ENCODE measurements at places on chromosomes 13 and 19. TPM values are rescaled to one million over a fixed set of nuclear protein-coding genes. Genes with fewer than 3 reads are reported as not detected.

Gene ZNF100
- polyA plus RNA-seq, result 2.7 TPM

Gene NCR1
- polyA plus RNA-seq, result 0.33 TPM

Gene HSD17B14
- 11.2 TPM for polyA plus RNA-seq

Gene PTPRH
- polyA plus RNA-seq, result 31.7 TPM

Gene ZNF223
- polyA plus RNA-seq, result 2.7 TPM

Gene TBXA2R
- 4.4 TPM for polyA plus RNA-seq

Gene PCDH17
- 9.1 TPM for polyA plus RNA-seq

Gene CBARP
- polyA plus RNA-seq, result not detected

Gene DMKN
- 10.7 TPM for polyA plus RNA-seq

- H3K4me3 ChIP-seq, result no peak overlapping the region
- DNase-seq, result no peak
- no peaks in the 10 kb centered on the region for H3K4me1 ChIP-seq
- no peak overlapping the region for H3K27ac ChIP-seq
- no peaks in the 10 kb centered on the region for H3K27me3 ChIP-seq
These were observed 117.9 kb downstream of the EFNB2 start for GRCh38 chr13:106417467-106418110.

DNA sequence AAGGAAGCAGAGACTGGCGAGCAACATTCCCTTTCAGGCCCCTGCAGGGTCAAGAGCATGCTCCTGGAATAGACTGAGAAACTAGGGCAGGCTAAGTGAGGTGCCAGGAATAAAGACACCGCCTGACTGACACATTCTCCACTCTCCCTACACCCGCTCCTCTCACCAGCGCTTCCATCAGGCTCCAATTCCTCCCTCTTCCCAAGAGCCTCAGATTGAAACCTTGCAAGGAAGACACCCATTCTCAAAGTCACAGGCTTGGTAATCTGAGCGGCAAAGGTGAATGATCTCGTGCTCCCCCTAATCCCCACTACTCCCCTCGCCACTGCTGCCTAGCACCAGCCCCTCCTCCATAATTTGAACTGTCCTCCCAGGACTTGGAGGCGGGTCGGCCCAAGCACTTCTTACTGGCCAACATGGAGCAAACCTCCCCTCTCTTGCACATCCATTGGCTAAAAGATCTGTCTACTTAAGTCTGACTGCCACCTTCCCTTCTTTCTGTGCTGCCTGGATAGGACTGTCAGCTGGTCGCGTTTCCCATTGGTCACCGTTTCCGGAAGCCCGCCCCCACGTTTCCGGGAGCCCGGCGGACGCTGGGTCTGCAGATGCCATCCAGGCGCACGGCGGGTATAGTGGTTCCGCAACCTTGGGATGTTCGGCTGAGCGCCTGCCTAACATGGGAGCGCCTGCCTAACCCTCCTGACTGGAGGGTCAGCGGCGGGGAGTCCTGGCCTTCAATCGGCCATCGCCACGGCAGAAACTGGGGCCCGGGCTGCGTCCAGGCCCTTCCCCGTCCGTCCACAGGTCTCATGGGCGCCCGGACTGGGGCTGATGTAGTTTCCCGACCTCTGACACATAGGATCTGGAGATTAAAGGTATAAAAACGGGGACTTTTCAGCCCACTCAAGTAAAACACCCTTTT lies 33.6 kb downstream of the ZNF383 start:
- H3K36me3 ChIP-seq, result peaks cover 5% of the 10 kb centered on the region
- no peaks in the 10 kb centered on the region for H3K4me1 ChIP-seq
- peak overlapping the region; percentile 51 for H3K27ac ChIP-seq
- peak overlapping the region; percentile 36 for H3K4me3 ChIP-seq
- peak; percentile 88 for DNase-seq

- no peaks in the 10 kb centered on the region for H3K4me1 ChIP-seq
- no peaks in the 10 kb centered on the region for H3K27me3 ChIP-seq
- no peak for DNase-seq
- no peak overlapping the region for H3K4me3 ChIP-seq
These were observed 84.5 kb downstream of the SPRY2 start for GRCh38 chr13:80256352-80256932.

- no peaks in the 10 kb centered on the region for H3K4me1 ChIP-seq
- H3K4me3 ChIP-seq, result peak overlapping the region; percentile 56
- H3K36me3 ChIP-seq, result no peaks in the 10 kb centered on the region
- H3K27ac ChIP-seq, result no peak overlapping the region
- DNase-seq, result no peak
These were observed 6.0 kb downstream of the PCDH17 start for GRCh38 chr13:57637515-57637914.

DNA sequence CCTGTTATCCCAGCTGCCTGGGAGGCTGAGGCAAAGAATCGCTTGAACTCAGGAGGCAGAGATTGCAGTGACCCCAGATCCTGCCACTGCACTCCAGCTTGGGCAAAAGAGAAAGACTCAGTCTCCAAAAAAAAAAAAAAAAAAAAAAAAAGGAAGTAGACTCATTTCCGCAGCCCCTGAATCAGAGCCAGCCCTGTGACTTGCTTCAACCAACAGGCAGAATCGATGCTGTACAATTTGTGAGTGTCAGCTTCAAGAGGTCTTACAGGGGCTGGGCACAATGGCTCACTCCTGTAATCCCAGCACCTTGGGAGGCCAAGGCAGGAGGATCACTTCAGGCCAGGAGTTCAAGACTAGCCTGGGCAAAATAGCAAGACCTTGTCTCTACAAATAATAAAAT lies 12.8 kb downstream of the ANKRD27 start:
- H3K4me3 ChIP-seq, result no peak overlapping the region
- DNase-seq, result no peak
- H3K4me1 ChIP-seq, result no peaks in the 10 kb centered on the region
- H3K27ac ChIP-seq, result no peak overlapping the region

GRCh38 chr13:19156013-19156825 lies 25.4 kb downstream of the TUBA3C start:
- no peaks in the 10 kb centered on the region for H3K36me3 ChIP-seq
- no peak for DNase-seq
- H3K4me3 ChIP-seq, result no peak overlapping the region
- H3K27ac ChIP-seq, result no peak overlapping the region

GRCh38 chr13:33375421-33375820 lies 89.9 kb upstream of the STARD13 start:
- peaks cover 5% of the 10 kb centered on the region for H3K4me1 ChIP-seq
- H3K4me3 ChIP-seq, result no peak overlapping the region
- no peaks in the 10 kb centered on the region for H3K27me3 ChIP-seq
- DNase-seq, result no peak

DNA sequence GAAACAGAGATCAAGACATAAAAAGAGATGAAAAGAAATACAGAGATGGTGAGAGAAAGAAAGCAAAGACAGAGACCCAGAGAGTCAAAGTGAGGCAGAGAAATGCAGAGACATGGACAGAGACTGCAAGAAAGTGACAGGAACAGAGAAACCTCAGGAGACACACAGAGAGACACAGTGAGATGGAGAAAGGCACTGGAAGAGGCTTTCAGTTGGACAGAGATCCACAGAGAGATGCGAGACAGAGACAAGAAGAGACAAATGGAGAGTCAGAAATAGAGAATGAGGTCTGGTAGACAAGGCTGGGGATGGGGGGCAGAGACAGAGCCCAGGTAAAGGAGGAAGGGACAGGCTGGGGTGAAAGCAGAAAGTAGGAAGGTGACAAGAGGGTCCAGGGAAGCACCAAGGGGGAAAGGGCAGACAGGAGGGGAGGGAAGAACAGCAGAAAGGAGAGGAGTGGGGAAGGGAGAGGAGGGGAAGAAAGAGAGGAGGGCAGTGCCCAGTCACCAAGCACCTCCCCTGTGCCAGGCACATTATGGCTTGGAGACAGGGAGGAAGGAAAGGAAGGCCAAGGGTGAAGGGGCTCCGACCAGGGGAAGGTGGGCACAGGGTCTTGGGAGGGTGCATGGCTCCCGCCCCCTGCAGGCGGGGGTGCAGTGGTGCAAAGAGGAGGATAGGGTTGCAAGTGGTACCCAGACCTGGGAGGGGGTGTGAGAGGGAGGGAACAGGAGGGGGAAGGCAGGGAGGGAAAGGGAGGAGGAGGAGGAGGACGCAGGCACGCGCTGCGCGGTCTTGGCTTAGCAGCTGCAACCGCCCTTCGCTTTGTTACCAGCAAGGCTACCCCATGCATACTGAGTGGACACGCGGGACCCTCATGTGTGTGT lies 38.4 kb downstream of the DEDD2 start:
- no peak overlapping the region for H3K27ac ChIP-seq
- peaks cover 33% of the 10 kb centered on the region for H3K4me1 ChIP-seq
- DNase-seq, result no peak
- no peaks in the 10 kb centered on the region for H3K36me3 ChIP-seq
- no peak overlapping the region for H3K4me3 ChIP-seq

DNA sequence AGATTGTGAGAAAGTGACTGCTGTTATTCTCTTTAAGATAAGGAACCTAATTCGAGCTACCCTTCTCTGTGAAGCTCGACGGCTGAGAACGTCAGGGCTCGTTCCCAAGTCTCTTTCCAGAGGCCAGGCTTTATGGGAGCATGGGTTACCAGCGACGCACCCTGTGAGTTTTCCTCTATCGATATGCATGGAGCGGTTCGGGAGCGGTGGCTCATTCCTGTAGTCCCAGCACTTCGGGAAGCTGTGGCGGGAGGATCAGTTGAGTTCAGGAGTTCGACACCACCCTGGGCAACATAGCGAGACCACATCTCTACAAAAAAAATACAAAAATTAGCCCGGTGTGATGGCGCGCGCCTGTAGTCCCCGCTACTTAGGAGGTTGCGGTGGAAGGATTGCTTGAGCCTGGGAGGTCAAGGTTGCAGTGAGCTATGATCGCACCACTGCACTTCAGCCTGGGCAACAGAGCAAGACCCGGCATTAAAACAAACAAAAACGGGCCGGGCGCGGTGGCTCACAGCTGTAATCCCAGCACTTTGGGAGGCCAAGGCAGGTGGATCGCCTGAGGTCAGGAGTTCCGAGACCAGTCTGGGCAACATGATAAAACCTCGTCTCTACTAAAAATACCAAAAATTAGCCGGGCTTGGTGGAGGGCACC lies 681 bp upstream of the ZNF606 start:
- peaks cover 18% of the 10 kb centered on the region for H3K4me1 ChIP-seq
- peak overlapping the region; percentile 92 for H3K27ac ChIP-seq
- H3K27me3 ChIP-seq, result no peaks in the 10 kb centered on the region
- H3K36me3 ChIP-seq, result peaks cover 57% of the 10 kb centered on the region
- peak overlapping the region; percentile 81 for H3K4me3 ChIP-seq
- peak; percentile 62 for DNase-seq

DNA sequence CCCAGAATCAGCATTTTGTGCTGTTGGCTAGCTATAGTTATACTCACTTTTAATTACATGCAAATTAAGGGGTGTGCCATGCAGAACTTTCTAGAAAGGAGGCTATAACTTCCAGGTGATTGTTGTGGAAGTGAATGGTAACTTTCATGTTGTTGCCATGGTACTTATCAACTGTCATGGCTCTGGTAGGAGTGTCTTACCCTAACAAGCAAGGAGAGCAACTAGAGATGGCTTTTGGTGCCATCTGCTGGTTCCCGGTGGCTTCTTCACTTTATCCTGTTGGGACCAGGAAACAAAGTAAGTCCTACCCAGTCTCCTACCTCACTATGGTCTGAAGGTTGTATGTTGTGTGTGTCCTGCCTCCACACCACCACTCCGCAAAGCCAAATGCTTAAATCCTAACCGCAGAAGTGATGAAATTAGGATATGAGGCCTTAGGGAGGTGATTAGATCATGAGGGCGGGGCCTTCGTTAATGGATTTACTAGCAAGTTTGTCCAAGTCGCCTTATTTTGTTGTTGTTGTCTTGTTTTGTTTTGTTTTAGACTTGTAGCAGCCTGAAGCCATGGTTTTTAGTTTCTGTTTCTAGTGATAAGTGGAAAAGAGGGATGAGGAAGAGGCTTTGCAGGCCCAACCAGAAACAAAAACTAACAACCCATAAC lies 22.6 kb downstream of the FBXL12 start:
- peak; percentile 91 for DNase-seq
- H3K4me1 ChIP-seq, result peaks cover under 1% of the 10 kb centered on the region
- H3K36me3 ChIP-seq, result no peaks in the 10 kb centered on the region
- no peak overlapping the region for H3K4me3 ChIP-seq
- H3K27ac ChIP-seq, result peak overlapping the region; percentile 3
- H3K27me3 ChIP-seq, result no peaks in the 10 kb centered on the region

GRCh38 chr13:44305917-44306370 lies 67.7 kb upstream of the SERP2 start:
- H3K4me1 ChIP-seq, result no peaks in the 10 kb centered on the region
- DNase-seq, result no peak
- no peaks in the 10 kb centered on the region for H3K36me3 ChIP-seq
- no peaks in the 10 kb centered on the region for H3K27me3 ChIP-seq
- H3K27ac ChIP-seq, result no peak overlapping the region

DNA sequence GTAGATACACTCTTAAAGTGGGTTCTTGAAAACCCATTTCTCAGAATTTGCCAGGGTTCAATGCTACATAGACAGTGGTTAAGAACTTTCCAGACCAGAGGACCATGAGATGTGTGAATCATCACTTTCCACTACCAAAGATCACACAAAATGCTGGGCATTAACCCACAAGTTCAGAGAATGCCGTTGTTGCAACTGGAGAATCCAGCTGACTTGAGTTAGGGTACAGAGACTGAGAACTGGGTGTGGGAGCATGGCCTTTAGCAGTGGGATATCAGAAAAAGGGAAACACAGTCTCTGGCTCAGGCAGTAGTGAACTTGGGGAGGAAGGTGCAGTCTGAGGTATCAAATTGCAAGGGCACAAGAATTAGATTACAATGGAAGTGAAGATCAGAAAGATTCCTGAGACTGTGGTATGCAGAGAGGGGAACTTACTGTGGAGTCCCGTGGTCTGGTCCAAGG lies 51.5 kb upstream of the WDFY2 start:
- no peak overlapping the region for H3K4me3 ChIP-seq
- no peaks in the 10 kb centered on the region for H3K27me3 ChIP-seq
- no peaks in the 10 kb centered on the region for H3K36me3 ChIP-seq
- H3K27ac ChIP-seq, result no peak overlapping the region

- H3K4me3 ChIP-seq, result no peak overlapping the region
- H3K27ac ChIP-seq, result no peak overlapping the region
- H3K4me1 ChIP-seq, result no peaks in the 10 kb centered on the region
- H3K36me3 ChIP-seq, result no peaks in the 10 kb centered on the region
- H3K27me3 ChIP-seq, result no peaks in the 10 kb centered on the region
These were observed 69.2 kb downstream of the ATP11A start for GRCh38 chr13:112759053-112759452.

DNA sequence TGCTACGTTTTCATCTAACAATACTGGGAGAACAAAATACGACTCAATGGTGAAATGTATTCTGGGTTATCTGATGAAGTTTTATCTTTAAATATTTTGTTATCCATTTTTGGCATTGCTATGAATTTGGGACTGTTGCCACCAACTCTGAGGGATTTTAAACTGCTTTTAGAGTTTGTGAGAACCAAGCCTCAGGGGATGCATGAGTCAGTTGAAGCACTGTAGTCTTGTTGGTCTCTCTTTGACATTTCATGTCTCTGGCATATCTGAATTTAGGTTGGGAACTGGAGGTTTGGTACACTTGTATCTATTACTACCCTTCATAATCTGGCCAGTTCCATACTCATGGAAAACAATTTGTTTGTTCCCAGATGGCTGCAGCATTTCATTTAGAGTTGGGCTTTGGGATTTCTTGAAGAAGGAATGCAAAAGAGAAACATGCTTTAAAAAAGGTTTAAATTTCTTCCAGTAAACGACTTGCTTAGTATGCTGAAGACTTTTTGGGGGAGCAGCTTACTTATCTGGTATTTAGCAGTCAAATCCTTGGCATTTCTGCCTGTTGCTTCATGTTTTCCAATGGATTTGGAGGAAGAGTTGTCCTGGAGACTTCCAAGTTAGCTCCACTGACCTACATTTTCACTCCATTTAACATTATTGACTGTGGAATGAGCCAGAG lies 28.9 kb downstream of the ARHGEF7 start:
- DNase-seq, result no peak
- H3K27ac ChIP-seq, result no peak overlapping the region
- H3K36me3 ChIP-seq, result no peaks in the 10 kb centered on the region
- H3K27me3 ChIP-seq, result no peaks in the 10 kb centered on the region

- no peak overlapping the region for H3K27ac ChIP-seq
- no peaks in the 10 kb centered on the region for H3K4me1 ChIP-seq
- no peak overlapping the region for H3K4me3 ChIP-seq
- no peak for DNase-seq
- H3K27me3 ChIP-seq, result no peaks in the 10 kb centered on the region
These were observed 5.2 kb downstream of the B3GNT8 start for GRCh38 chr19:41421973-41422372.
